ENCODE measurements at places on chromosomes 1 and 21. TPM values are rescaled to one million over a fixed set of nuclear protein-coding genes. Genes with fewer than 3 reads are reported as not detected.
A peak's percentile ranks its signal among the peaks of the same experiment; 100 is the strongest.

GRCh38 chr1:238107322-238107721 lies 216.6 kb upstream of the ZP4 start:
- no peaks in the 10 kb centered on the region for H3K36me3 ChIP-seq
- no peak overlapping the region for H3K4me3 ChIP-seq
- peaks cover 9% of the 10 kb centered on the region for H3K4me1 ChIP-seq
- H3K27ac ChIP-seq: no peak overlapping the region

- no peak for DNase-seq
- no peak overlapping the region for H3K27ac ChIP-seq
- no peaks in the 10 kb centered on the region for H3K27me3 ChIP-seq
Measured at GRCh38 chr1:171134204-171134923, 43.7 kb downstream of the FMO3 start.

Gene SLC22A15
- total RNA-seq: 4.6 TPM

Gene SEC22B
- total RNA-seq: 28.1 TPM

GRCh38 chr1:39949891-39950290 lies 5.1 kb upstream of the MFSD2A start:
- H3K36me3 ChIP-seq: no peaks in the 10 kb centered on the region
- no peak for DNase-seq
- H3K27ac ChIP-seq: no peak overlapping the region
- peaks cover 4% of the 10 kb centered on the region for H3K4me1 ChIP-seq
- no peak overlapping the region for H3K4me3 ChIP-seq
- H3K27me3 ChIP-seq: peaks cover 28% of the 10 kb centered on the region

Gene MAP3K21
- 13.1 TPM for total RNA-seq

- DNase-seq: no peak
- no peaks in the 10 kb centered on the region for H3K27me3 ChIP-seq
- peaks cover 63% of the 10 kb centered on the region for H3K4me1 ChIP-seq
- H3K4me3 ChIP-seq: peak overlapping the region; percentile 90
Measured at GRCh38 chr1:207031632-207032264, 808 bp downstream of the C1orf116 start.

DNA sequence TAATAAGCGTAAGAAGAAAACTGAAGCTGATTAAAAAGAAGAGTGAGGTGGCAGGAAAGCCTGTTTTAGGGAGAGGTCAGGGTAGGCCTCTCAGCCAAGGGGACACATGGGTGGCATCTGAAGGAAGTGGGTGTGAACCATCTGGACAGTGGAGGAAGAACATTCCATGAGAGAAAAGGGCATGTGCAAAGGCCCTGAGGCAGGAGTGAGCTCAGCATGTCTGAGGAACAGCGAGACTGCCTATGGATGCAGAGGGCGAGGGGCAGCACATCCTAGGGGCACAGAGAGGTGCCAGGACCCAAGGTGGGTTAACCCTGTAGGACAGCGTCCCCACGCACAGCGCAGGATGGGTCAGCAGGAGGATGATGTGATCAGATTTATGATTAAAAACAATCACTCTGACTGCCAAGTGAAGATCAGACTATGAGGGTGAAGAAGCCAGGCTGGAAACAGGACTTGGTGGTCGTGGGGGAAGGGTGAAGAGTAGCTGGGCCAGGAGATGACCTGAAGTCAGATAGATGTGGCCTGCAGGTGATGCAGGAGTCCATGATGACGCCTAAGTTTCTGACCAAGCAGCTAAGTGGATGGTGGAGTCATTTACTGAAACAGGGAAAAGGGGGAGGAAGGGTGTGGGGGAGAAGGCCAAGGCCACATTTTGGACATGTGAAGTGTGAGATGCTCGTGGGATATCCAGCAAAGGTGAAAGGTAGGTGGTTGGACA lies 37.9 kb downstream of the PABPC4 start:
- no peak for DNase-seq
- H3K27me3 ChIP-seq: no peaks in the 10 kb centered on the region
- H3K4me1 ChIP-seq: no peaks in the 10 kb centered on the region
- no peak overlapping the region for H3K4me3 ChIP-seq
- H3K27ac ChIP-seq: no peak overlapping the region

Gene DMRTA2
- total RNA-seq: 0.20 TPM

DNA sequence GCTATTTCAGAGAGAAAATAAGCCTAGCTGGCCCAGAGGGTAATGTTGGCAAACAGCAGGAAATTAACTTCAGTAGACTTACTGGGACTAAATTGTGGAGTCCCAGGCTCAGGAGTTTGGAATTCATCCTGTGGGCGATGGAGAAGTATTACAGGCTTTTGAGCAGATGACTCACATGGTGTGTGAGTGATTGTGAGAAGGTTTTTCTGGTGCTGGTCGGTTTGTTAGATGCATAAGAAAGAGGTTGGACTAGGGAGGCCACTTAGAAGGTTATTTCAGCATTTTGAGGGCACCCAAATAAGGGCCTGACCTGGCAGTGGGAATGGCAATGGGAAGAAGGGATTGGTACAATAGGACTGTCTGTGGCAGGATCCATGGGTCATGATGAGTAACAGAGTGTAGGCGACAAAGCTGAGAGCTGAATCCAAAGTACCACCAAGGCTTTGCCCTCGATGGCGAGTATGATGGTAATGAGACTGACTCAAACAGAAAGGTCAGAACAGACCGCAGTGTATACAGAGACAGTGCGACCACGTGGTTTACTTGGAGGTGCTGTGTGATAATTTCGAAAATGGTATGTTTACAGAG lies 69.2 kb upstream of the KIF26B start:
- no peaks in the 10 kb centered on the region for H3K27me3 ChIP-seq
- DNase-seq: no peak
- no peak overlapping the region for H3K4me3 ChIP-seq
- H3K27ac ChIP-seq: no peak overlapping the region

- peak within 1 kb of the TSS; percentile 5 for H3K27ac ChIP-seq
- H3K36me3 ChIP-seq: no peaks in the 10 kb centered on the region
- H3K4me3 ChIP-seq: no peak within 1 kb of the TSS
- peaks cover 24% of the 10 kb centered on the region for H3K4me1 ChIP-seq
- DNase-seq: no peak
Measured at GRCh38 chr1:89198491-89199072, at the start of gene GBP4. Gene GBP4 (minus strand): TSS chr1:89198942. CDS start chr1:89198834, 108 bp downstream.
